ENCODE measurements at places on chromosomes 3 and 15.
A peak's percentile ranks its signal among the peaks of the same experiment; 100 is the strongest.

GRCh38 chr3:59482684-59483083, 432.9 kb upstream of the CFAP20DC start:
- DNase-seq, result no peak

GRCh38 chr15:55715355-55716076, 27.4 kb downstream of the PRTG start:
- DNase-seq, result peak; percentile 26

GRCh38 chr3:7875925-7876324, 625.7 kb upstream of the LMCD1 start:
- DNase-seq, result no peak

DNA sequence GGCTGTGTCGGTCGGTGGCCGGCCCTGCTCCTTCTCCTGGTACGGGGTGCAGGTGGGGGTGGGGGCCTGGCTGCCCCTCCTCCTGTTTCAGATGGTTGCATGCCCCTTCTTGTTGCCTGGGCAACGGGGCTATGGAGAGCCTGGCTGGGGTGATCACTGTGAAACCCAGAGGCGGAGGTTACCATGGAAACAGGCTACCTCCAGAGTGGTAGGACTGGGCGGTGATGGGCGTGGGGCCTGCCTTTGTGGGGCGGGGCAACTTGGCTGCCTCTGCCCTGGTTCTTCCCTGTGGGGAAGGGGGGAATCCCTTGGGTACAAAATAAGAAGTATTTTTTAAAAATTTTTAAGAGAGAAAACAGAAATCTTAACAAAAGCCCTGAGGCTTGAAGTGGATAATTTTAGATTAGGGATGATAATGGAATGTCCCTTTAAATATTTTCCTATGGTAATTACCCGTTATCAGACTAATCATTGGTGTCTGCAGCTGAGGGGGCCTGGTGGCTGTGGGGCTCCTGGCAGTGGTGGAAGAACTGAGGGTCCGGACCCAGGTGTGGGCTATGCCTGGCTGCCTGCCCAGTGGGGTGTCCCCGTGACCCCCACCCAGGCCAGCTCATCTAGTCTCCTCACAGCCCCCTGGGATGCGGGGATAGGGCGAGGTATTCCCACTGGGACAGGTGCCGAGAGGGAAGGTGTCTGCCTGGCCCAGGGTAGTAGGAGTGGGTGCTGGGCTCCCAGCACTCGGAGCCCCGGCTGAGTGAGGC, 32.5 kb downstream of the PLXNA1 start:
- no peak for DNase-seq

DNA sequence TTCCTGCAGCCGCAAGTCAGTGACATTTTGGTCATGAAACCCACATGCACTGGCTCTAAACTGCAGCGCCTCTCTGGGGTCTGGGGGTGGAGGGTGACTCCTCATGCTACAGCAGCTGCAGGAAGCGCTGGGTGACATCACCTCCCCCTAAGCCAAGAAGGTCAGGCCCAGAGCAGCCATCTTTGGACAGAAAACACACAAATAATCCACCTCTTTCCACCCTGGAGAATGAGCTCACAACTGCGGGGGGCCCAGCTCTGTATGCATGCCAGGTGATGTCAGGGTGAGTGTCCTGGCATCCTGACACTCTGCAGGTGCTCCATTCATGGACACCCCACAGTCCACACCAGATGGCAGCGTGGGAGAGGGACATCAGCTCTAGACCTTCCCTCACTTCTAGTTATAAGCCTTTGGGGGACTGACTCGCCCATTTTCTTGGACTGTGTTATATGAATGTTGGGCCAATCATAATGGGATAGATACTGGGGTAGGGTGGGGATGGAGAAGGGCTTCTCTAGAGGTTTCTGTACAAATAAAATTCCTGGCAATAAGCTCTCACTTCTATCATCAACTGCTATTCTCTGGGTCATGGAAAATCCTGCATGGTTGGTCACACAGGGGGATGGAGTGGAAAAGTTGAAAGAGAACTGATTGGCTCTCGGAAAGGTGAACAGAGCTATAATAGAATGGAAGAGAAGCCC, 70.7 kb upstream of the THBS1 start:
- no peak for DNase-seq

Data from EL (cell line).